NAMALWA (cell line): ENCODE measurements at places on chromosomes 11 and 22.

DNA sequence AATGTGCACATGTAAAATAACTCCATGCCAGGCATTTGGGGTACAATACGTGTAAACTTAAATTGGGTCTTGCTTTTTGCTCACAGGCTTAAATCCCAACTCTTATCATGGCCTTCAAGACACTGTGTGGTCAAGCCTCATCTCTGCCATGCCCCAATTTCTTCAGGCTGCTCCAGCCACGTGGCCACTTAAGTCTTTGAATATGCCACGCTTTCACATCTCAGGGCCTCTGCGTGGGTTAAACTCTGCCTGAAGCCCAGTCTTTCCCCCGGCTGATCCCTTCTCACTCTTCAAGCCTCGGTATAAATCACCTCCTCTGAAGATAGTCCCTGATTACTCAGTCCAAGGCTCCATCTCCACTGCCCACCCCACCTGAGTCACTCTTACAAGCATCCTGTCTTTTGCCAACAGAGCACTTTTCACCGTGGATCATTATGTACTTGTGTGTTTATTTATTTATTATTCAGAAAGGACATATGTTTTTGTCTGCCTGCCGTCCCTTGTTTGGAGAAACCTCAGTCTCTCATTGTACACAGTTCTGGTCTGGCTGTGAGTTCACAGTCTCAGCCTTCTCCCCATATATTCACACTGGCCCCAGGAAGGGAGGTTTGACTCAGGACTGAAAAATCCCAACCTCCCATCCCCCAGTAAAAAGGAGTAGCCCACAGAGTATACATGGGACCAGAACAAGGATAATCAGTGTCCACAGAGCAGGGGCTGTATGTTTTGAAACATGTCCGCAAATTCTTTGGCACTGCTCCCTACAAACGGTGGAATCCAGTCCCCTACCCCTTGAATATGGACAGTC is 344.7 kb downstream of the MN1 start:
- no peak for DNase-seq

- DNase-seq: no peak
Measured at GRCh38 chr11:67410984-67411784, 4.3 kb upstream of the CARNS1 start.

GRCh38 chr11:8261291-8261690 is 2.4 kb downstream of the LMO1 start:
- DNase-seq: no peak

DNA sequence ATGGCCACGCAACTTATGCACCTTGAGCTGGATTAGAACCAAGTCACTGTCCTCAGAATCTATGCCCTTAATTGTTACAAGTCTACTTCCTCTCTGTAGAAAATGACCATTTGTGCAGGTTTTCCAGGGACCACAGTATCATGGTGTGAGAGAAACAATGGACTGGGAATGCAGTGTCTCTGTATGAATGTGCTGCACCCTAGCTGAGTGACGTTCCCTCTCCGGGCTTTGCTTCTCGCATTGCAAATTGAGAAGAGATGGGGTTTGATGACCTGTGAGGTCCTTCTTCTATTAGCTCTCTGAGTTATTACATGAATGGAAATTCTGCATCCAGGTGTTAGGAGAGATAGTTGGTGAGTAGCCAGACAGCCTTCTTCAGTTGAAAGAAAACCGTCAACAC is 1052.3 kb downstream of the NTM start:
- DNase-seq: no peak
